ENCODE measurements at places on chromosomes 12 and 14. TPM values are rescaled to one million over a fixed set of nuclear protein-coding genes. Genes with fewer than 3 reads are reported as not detected.

- DNase-seq = no peak
Observed at GRCh38 chr14:51004352-51004800, 60.1 kb upstream of the PYGL start.

- DNase-seq = no peak
Observed at GRCh38 chr12:112148031-112148513, 22.7 kb downstream of the TRAFD1 start.

- DNase-seq = no peak
Observed at GRCh38 chr14:39731912-39732311, 299.7 kb upstream of the FBXO33 start.

The LEMD3 gene
- 49.6 TPM for total RNA-seq

- no peak for DNase-seq
Observed at GRCh38 chr12:89947437-89948270, 239.0 kb upstream of the ATP2B1 start.

DNA sequence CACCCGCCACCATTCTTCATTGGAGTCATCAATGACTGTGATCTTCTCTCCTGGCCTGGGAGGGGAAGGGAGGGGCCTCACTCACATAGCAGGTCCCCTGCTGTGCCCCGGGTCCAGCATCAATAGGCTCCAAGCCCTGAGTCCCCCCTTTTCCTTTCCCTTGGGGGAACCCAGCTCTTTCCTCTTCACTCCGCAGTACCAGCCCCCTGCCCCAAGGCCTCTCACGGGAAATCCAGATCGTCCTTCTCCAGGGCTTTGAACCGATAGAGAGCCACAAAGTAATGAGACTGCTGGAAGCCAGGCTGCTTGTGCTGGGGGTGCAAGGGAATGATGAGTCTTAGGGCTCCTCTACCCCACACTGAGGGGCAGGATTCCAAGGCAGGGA is 6.7 kb downstream of the STAC3 start:
- no peak for DNase-seq

DNA sequence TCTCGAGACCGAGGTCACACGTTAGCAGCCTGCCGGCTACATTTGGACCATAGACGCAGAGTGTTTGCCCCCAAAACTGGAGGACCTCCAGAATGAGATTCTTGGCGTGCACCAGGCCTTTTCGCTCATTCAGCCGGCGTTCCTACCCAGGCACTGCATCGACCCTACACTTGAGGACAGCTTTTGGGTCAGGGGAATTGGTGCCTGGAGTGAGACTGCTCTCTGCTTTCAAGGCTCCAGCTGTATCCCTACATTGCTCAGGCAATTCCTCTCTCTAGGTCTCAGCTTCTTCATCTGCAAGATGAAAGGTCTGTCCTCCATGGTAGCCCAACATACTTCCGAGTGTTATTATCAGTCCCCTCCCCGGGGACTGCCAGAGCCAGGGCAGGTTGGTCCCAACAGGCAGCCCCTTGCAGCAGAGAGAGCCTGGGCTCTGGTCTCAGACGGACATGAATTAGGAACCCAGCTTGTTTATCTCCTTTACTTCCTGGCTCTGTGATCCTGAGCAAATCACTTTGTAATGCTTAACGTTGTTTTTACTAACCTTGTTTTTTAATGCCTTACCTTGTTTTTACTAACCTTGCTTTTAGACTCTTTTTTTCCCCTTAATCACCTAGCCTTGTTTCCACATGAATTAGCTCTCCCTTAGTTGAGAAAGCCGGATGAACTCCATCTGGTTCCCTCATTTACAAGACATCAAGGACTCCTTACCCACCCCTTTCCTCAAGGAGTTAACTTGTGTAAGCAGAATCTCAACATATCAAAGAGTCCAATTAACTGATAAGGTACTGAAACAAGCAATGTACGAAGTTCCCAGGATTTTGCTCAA is 892 bp downstream of the TCHP start:
- no peak for DNase-seq

DNA sequence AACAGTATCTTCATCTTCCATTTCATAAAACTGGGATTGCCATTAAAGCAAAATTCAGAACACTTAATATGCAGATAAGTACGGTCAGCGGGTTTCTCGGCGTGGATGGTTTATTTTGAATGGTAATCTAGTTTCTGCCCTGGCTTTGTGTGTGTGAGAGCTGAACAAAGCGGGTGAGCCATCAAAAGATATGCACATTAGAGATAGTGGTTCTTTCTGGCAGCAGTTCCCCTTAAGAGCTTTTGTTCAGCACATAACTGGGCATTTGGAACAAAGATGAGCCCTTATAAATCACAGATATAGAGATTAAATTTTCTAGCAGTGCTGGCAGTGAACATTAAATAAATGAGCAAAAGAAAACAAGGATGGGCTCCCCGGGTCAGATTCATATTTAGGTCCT is 207.5 kb downstream of the CALM1 start:
- no peak for DNase-seq

DNA sequence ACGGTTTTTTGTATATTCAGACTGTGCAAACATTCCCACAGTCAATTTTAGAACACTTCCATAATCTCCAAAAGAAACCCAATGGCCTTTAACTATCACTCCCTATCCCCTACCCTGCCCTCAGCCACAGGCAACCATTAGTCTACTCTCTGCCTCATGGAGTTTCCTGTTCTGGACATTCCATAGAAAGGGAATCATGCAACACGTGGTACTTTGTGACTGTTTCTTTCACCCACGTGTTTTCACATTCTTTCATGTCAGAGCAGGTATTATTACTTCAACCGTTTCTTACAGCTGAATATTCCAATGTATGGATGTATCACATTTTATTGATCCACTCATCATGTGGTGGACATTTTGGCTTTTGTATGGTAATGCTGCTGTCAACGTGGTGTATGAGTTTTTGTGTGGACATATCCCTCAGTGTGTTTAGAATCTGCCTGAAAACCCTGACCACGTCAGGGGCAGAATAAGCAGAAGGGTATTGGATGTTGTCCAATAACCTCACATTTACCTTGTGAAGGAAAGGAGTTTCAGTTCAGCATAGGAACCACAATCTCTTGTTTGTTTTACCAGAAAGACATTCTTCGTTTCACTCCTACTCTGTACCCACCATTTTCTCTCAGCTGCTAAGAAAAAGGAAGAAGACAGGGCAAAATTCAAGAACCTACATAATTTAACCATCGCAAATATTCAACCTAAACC is 107.5 kb upstream of the DYRK2 start:
- DNase-seq = no peak

DNA sequence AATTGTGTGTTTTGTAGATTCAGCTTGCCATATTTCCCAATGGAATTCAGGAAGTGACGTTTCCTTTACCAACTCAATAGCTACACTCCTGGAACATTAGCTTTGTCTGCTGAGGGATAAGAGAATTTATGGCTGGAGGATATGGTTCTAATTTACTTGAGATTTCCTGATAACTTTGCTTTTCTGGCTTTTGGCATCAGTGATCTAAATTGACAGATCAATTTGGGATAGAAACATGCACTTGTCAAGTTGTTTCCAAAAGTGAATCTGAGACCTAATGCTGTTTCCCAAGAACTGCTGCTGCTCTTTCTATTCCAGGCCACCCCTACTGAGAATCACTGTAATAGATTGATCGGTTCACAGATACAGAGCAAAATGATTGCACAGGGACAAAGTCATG is 43.2 kb downstream of the MGAT4C start:
- DNase-seq = no peak

The PTCSC3 gene
- not detected for total RNA-seq

- DNase-seq = no peak
Observed at GRCh38 chr14:92316176-92316575, 6.8 kb upstream of the SLC24A4 start.

DNA sequence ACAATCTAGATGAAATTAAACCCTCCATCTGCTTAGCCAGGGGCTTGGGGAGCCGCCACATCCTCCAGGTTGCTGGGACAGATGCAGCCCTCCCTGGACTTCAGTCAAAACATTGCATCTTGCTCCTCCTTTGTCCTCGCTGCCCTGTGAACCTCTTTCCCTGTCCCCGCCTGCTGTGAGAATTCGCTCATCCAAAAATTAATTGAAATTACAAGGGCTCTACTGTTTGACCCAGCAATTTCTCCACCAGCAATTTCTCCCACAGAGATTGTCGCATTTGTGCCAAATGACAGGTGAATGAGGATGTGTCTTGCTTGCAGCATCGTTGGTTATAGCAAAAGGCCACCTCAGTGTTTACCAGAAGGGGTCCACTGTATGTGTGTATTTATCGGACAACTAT is 5.0 kb upstream of the POP5 start:
- no peak for DNase-seq
